ENCODE measurements at places on chromosomes 11 and 22. TPM values are rescaled to one million over a fixed set of nuclear protein-coding genes. Genes with fewer than 3 reads are reported as not detected.

Gene RIMBP3B
- 0.32 TPM for total RNA-seq

Gene ALKBH8
- total RNA-seq: 6.5 TPM

Gene C22orf15
- total RNA-seq: 1.6 TPM

Gene SLC7A4
- 2.2 TPM for total RNA-seq

Gene OTOG
- not detected for total RNA-seq

Gene OR10AG1
- not detected for total RNA-seq

Gene OR51B4
- not detected for total RNA-seq

Gene OR52M1
- total RNA-seq: not detected

Gene CRYBB2
- not detected for total RNA-seq

Gene SYTL2
- total RNA-seq: 28.3 TPM

Gene TBX10
- total RNA-seq: not detected

Gene TPH1
- total RNA-seq: under 0.01 TPM

Gene PTPRJ
- 29.8 TPM for total RNA-seq

Gene KRTAP5-11
- not detected for total RNA-seq

Gene CCDC117
- 21.6 TPM for total RNA-seq

Gene SNU13
- total RNA-seq: 73.8 TPM

Gene OR2D2
- total RNA-seq: 0.86 TPM

Gene MMP7
- 2.6 TPM for total RNA-seq

Gene TTLL12
- 27.1 TPM for total RNA-seq

Gene TP53AIP1
- not detected for total RNA-seq

Gene GAB2
- 11.3 TPM for total RNA-seq

Gene OR5B21
- total RNA-seq: not detected

Gene GGTLC2
- not detected for total RNA-seq

Gene HORMAD2
- total RNA-seq: not detected

Gene GAB4
- total RNA-seq: not detected

Gene CELSR1
- 1.7 TPM for total RNA-seq

Gene KLHL35
- total RNA-seq: 3.2 TPM

Gene ARHGAP32
- 14.8 TPM for total RNA-seq

Gene MAP4K2
- 10.8 TPM for total RNA-seq

Gene HIRA
- 19.0 TPM for total RNA-seq

Gene CD3G
- total RNA-seq: not detected

Gene CCDC116
- 0.32 TPM for total RNA-seq

Gene ATF4
- total RNA-seq: 379 TPM

Gene GPHA2
- total RNA-seq: not detected

Gene ANKRD42
- 6.4 TPM for total RNA-seq

Gene RGL4
- total RNA-seq: not detected

Gene CHADL
- 0.64 TPM for total RNA-seq

Gene E2F8
- 2.2 TPM for total RNA-seq

Gene TMEM132A
- total RNA-seq: 29.3 TPM

Gene KCNJ11
- total RNA-seq: not detected

Gene POGLUT3
- 60.0 TPM for total RNA-seq

Gene NRXN2
- total RNA-seq: 5.2 TPM

Gene TRMU
- total RNA-seq: 21.6 TPM

Gene CLTCL1
- 16.4 TPM for total RNA-seq

Gene DDIAS
- 1.9 TPM for total RNA-seq
